ENCODE measurements at places on chromosomes 1 and 21.

- DNase-seq = no peak
These were observed 3.6 kb upstream of the MAN1A2 start for GRCh38 chr1:117363571-117364048.

DNA sequence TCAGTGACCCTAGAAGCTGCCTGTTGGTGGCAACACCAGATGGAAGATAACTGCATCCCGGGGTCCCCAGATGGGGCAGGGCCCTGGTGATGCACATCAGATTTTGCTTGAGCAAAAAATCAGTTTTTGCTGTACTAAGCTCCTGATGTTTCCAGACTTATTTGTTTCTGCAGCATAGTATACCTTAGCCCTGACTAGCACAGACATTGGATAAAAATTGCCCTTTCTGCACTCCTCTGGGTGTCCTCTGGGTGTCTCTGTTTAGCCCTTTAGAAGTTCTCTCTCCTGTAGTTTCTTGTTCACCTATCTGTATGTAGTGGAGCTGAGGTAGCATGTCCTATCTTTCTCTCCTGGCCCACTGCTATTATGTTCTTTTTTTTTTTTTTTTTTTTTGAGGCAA is 30.3 kb upstream of the PLA2G2C start:
- DNase-seq = no peak

- DNase-seq = no peak
These were observed 14.4 kb downstream of the FHAD1 start for GRCh38 chr1:15261155-15262002.

DNA sequence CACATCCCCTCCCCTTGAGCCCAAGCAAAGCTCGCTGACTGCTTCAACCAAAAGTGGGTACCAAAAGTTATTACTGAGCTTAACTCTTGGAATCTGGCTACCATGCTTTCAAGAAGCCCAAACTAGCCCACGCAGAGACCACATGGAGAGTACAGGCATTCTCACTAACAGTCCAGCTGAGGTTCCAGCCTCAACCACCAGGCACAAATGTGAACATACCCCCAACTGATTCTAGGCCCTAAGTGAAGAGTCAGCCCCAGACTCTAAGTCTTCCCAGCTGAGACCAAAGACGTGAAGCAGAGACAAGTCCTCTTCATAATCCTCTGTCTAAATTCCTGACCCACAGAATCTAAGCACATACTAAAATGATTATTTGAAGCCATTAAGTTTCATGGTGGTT is 36.8 kb downstream of the EVI5 start:
- no peak for DNase-seq

- DNase-seq = no peak
These were observed 6.6 kb upstream of the DOP1B start for GRCh38 chr21:36149788-36150711.

- no peak for DNase-seq
These were observed 14.2 kb downstream of the ABCA4 start for GRCh38 chr1:94106716-94107115.

DNA sequence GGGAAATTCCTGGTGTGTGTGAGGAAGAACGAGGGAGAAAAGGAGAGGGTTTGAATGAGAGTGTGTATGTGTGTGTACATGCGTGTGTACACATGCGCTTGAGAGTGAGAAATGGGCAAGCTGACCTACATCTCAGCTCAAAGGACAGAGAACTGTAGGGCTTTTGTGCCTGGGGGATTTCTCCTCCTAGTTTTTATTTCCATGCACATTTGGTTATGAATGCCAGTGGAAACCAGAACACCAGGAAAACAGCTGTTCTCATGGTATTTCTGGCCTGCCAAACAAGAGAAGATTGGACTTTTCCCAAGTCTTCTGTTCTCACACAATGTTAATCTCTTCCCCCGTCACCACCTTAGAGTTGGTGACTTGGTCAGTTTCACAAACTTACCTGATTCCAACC is 45.2 kb downstream of the SLC44A3 start:
- DNase-seq = no peak

DNA sequence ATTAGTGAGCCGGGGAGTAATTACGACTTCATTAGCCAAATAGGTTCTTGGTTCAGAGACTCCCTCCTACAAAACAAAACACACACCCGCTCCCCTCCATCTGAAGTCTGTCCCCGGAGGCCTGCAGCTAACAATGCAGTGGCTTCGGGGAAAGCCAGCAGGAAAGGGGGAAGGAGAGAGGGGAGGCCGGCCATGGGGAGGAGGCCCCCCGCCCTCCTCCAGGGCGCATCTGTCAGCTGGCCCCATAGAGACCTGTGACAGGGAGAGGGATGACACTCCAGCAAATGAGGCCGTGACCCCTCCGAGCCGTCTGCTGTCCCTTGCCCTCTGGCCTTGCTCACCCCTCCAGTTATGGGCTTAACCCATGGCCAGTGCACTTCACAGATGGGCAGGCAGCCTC is 12.1 kb upstream of the CNTN2 start:
- no peak for DNase-seq

DNA sequence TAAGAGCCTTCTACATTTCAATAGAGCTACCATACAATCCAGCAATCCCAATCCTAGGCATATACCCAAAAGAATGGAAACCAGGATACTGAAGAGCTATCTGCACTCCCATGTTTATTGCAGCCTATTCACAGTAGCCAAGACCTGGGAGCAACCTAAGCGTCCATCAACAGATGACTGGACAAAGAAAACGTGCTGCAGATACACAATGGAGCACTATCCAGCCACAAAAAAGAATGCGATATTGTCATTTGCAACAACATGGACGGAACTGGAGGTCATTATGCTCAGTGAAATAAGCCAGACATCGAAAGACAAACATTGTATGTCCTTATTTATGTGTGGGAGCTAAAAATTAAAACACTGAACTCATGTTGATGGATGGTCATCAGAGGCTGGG is 115.3 kb downstream of the HLCS start:
- no peak for DNase-seq

DNA sequence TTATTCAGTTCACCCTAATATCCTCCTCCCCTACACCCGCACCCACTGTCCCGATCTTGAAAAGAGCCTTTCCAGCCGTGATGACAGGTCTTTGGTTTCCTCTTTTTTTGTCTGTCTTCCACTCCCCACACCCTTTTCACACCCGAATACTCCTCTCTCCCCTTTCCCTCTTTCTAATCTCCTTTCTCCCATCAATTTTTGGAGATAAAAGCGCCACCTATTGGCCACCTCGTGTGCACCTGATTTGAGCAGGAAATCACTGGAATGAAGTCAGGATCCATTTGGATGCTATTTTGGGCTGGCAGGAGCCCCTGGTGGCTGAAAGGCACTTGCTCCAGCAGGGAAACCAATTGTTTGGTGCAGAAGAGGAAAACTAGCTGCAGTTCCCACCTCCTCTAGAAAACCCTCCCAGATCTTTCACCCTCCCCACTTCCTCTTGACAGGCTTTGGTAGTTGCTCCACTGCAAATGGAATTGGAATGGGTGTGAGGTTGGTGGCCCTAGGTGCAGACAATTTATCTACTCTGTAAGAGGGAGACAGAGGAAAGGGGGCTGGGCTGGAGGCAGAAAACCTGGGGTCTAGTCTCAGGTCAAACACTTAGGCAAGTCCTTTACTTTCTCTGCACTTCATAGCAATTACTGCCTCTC is 8.4 kb downstream of the FOXE3 start:
- no peak for DNase-seq

DNA sequence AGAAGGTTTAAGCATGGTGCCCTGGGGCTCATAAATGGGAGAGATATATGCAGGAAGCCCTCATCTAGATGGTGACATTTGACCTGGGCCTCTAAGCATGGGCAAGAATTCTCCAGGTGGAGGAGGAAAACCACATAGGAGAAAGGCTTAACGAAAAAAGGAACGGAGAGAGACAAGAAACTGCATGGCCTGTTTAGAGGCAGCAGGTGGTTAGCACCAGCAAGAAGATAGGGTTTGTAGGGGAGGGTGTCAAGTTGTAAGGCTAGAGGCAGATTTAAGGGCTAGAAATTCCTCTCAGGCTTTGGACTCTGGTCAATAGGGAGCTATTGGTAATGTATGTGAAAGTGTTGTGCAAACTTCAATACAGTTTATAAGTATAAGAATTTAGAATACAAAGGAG is 8.2 kb upstream of the MAPKAPK2 start:
- DNase-seq = no peak

DNA sequence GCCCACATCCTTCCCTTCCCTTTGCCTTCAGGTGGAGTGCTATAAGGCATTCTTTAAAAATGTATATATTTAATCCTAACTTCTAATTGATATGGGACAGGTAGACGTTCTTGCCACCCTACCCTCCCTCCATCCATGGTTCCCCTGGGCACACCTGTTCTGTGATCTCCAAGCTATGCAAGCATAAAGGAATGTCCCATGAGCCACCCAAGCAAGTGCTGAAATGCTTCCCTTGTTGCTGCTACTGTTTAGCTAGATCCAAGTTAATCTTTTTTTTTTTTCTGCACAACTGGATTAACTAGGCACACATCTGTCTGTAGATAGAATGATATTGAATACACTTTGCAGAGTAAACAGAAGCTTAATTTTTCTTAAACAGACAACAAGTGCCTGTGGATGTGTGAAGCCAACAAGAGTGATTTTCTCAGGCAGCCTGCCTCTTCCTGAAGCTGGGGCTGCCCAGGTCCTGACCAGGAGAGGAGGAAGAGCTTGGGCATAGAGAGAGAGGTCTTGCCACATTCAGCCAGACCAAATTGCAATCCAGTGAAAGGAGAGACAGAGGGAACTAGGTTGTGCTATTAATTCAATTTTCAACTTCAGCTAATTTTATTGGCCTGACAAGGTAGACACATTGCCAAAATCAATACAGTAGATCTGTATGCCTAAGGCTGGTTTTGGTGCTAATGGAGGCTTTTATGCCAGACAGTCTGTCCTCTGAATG is 28.2 kb upstream of the ATP1B1 start:
- DNase-seq = no peak

- DNase-seq = no peak
These were observed 636 bp downstream of the VAMP4 start for GRCh38 chr1:171740987-171741871.

DNA sequence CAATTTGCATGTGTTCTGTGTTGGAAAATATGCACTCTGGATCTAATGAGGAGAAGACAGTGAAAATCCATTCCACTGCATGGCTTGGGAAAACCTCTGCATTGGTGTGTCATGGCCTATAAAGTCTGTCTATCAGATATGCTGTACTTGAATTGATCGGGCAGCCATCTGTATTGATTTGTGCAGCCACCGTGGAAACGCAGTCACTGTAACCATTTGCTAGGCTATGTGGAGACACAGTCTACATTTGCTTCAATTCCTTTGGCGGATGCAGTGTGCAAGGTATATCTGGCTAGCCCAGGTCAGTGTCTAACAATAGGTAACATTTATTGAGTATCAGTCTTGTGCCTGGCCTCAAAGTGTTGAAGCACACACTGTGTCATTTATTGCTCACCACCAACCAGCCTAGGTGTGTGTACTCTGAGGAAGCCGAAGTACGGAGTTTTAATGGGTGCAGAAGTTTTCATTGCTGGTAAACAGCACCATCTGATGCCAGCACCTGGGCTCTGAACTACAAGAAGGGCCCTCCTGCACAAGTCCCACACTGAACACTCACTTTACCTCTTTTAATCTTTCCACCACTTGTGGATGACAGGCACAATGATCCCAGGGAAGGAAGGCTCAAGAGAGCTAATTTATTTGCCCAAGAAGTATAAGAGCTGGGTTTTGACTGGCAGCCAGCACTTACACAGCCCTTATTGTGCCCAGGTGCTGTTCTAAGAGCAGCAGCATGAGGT is 83.4 kb downstream of the DAB1 start:
- no peak for DNase-seq

DNA sequence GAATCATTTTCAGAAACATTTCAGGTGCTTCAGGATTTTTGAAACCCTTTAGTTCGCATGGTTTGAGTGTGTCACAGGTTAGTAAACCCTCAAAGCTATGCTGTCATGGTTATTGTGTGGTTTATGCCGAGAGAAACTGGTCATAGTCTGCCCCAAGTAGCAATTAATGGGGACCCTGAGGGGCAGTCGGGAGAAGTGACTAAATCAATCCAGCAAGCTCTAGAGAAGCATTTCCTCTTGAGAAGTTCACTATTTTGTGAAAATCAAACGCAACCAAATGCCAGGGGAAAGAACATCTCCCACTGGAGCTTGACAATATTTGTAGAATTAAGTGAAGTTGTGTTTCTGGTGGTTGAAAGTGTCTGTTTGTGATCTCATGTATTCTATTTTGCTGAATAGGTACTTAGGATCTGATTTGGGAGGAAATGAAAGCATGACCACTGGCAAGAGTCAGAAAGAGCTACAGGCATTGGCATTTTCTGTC is 63.0 kb upstream of the BACH1 start:
- no peak for DNase-seq

DNA sequence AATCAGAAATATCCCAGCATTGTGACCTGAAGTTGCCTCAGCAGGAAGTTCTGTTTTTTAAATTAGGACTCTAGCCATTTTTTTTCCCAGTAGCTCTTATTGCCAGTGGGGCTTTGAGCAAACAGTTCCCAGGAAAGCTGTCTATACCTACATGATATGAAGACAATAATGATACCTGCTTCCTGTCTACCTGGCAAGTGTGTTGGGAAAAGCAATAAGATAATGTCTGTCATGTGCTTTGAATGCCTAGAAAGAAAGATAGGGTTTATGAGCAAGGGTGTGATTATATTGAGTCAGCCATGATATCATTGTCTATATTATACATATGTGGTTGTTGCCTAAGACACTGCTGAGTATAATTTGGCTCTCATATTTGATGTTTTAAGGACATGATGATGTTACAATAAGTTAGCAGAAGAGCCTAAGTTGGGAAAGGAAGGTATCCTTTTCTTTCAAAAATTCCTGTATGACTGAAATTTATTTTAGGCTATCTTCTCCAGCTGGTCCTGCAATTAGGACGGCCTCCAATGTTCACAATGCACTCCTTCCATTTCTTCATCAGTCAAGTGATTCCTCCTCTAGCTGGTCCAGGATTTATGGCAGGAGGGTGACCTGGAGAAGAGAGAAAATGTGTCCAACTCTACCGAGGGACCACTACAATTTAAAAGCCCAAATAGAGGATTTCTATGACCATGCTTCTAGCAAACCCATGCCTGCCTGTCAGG is 99.6 kb upstream of the CDC42BPA start:
- no peak for DNase-seq

GRCh38 chr1:3278416-3279181 is 175.9 kb upstream of the ARHGEF16 start:
- no peak for DNase-seq

GRCh38 chr1:154014154-154014907 is 23.8 kb downstream of the RPS27 start:
- no peak for DNase-seq

DNA sequence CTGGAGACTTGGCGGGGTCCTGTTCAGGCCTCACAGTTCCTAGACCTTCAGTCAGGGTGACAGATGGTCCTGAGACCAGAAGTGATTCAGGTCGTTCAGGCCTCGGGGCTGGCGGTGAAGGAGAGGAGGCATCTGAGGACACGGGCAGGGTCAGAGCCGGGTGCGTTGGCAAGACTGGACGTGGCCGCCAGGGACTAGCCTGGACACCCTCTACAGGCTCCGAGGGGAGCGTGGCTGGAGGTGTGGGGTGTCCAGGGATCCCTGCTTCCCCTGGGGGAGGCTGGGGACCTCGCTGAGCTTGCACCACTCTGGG is 64.0 kb upstream of the TARDBP start:
- no peak for DNase-seq

GRCh38 chr1:232589812-232590743 is 39.9 kb downstream of the SIPA1L2 start:
- no peak for DNase-seq

All from Panc1 (cell line).